ENCODE measurements at places on chromosomes 4 and X.

GRCh38 chr4:18582841-18583240 is 561.3 kb upstream of the LCORL start:
- DNase-seq: no peak

GRCh38 chrX:154731881-154732280 is 19.0 kb downstream of the GAB3 start:
- no peak for DNase-seq

DNA sequence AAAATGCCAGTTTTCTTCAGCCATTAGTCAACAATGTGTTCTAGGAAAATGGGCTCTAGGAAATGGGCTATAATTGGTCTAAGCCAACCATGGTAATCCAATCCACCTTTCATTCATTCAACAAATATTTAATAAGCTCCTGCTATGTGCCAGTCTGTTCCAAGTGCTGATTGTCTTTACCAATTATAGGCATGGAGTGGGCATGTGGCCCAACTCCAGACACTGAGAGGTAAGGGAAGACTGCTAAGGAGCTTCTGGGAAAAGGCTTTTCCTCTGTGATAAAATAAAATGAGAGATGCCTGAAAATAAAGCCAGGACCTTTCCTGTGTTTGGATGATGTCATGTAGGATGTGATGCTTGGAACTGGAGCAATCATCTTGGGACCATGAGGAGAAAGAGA is 43.3 kb downstream of the HOPX start:
- no peak for DNase-seq

DNA sequence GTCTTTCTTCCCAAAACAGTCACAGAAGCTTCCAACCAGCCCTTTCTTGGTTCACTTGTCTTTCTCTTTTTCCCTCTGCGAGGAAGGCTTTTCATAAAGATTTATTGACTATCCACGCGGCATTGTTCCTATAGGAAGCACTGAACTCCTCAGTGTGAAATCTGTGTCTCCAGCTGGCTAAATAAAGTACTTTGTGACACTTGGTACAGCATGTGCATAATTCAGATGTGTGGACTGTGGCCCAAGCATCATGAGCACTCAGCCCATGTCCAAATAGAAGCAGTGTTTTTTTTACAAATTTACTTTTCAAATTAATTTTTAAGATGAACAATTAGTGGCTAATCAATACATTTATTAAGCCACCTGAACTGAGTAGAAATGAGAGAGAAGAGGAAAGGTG is 146.4 kb downstream of the EDA start:
- DNase-seq: no peak

GRCh38 chr4:67273666-67274065 is 271.6 kb downstream of the CENPC start:
- no peak for DNase-seq

- DNase-seq: no peak
Observed at GRCh38 chr4:138320831-138321230, 78.7 kb upstream of the SLC7A11 start.

DNA sequence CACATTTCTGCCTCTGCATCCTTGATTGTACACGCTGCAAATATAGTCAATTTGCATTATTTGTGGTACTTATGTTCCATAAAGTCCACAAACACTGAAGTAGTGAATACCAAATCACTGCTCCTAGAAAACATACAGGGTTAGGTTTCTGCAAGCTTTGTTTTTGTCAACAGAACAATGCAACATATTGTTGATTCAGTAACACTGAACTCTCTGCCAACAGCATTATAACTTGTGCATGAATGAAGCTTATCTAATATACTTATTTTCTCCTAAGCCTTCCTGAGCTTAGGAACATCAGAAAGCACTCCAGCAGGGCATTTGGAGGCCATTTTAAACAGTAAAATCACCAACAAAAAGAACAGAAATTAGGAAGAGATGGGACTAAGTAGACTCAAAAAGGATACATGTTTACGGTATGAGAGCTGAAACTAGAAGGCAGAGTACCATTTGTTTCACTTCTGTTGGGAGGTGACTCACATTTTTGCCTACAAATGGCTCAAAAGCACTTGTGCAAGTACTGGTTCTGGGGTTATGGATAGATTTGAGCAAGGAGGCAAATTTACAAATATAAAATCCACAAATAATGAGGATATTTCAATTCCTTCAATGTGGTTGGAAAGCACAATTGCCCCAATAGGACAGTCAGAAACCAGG is 14.1 kb downstream of the COX18 start:
- DNase-seq: no peak

- no peak for DNase-seq
Observed at GRCh38 chr4:38716256-38716655, 52.3 kb downstream of the KLF3 start.

DNA sequence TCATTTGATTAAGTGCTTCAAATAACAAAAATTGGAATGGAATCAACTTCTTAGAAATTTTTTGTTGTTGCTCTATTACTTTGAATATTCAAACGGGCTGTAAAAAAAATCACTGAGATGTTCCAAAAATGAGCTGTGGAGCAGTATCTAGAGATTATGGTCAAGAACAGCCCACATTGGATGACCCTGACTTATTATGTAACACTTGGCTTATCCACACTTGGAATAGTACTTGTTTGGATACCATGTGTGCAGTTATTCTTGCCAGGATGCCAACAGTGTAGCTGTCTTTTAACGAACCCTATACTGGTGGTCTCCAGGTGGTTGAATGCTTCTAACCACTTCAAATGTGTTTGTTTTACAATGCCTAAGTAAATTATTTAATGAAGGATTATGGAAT is 64.9 kb upstream of the CAMK2D start:
- no peak for DNase-seq
